ENCODE measurements at places on chromosomes 5 and 9. TPM values are rescaled to one million over a fixed set of nuclear protein-coding genes. Genes with fewer than 3 reads are reported as not detected.

LCN1 gene
- total RNA-seq = not detected

OMD gene
- not detected for total RNA-seq

PCDHA9 gene
- total RNA-seq = not detected

FAM221B gene
- total RNA-seq = not detected

SIT1 gene
- not detected for total RNA-seq

PLPP7 gene
- 2.2 TPM for total RNA-seq

KCNMB1 gene
- not detected for total RNA-seq

NR2F1-AS1 gene
- 1.2 TPM for total RNA-seq

PCDHA6 gene
- total RNA-seq = not detected

HTR4 gene
- total RNA-seq = not detected

LTC4S gene
- total RNA-seq = 9.1 TPM

KCNIP1 gene
- total RNA-seq = 2.0 TPM

GRCh38 chr5:67204821-67205220, 8.2 kb upstream of the CD180 start:
- no peak for DNase-seq

GRCh38 chr9:125633116-125633745, 73.8 kb downstream of the MAPKAP1 start:
- DNase-seq = no peak

- no peak for DNase-seq
Observed at GRCh38 chr5:79484731-79485130, 29.2 kb downstream of the HOMER1 start.

- no peak for DNase-seq
Observed at GRCh38 chr5:98110791-98111190, 662.7 kb upstream of the RGMB start.

GRCh38 chr5:120405923-120406322, 58.2 kb upstream of the PRR16 start:
- DNase-seq = peak; percentile 80

- DNase-seq = no peak
Observed at GRCh38 chr9:82116556-82116955, 128.0 kb downstream of the SPATA31D1 start.

GRCh38 chr5:91024206-91024605, 358.9 kb downstream of the ARRDC3 start:
- no peak for DNase-seq

- no peak for DNase-seq
Observed at GRCh38 chr9:70229026-70229425, 29.8 kb upstream of the SMC5 start.

DNA sequence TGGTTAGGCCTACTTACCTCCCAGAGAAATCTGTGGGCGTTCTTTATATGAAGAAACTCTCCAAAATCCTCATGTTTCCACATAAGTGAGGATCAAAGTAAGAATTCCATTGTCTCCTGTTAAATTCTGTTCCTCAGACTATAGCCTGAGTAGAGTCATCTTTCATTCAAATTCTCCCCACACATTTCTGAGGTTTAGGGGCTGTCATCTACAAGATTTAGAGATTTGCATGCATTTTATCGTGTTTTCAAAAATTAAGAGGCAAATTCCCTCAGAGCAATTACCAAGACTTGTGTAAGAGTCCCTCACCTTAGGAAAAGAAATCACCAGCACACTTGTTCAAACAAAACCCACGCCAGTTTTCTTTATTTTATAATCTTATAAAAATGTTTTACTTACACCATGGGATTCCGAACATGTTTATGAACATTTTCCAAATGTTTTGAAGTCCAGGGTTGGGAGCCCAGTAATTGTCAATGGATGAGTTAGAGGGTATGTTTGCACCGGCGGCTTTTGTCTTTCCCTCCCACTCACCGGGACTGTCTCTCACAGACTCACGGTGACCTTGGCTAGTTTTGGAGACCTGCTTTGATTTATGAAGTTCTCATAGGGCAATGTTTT, 367.6 kb downstream of the ENC1 start:
- DNase-seq = no peak

GRCh38 chr5:128644863-128645262, 106.8 kb upstream of the FBN2 start:
- no peak for DNase-seq

- DNase-seq = no peak
Observed at GRCh38 chr5:111776913-111777781, 20.2 kb upstream of the NREP start.

DNA sequence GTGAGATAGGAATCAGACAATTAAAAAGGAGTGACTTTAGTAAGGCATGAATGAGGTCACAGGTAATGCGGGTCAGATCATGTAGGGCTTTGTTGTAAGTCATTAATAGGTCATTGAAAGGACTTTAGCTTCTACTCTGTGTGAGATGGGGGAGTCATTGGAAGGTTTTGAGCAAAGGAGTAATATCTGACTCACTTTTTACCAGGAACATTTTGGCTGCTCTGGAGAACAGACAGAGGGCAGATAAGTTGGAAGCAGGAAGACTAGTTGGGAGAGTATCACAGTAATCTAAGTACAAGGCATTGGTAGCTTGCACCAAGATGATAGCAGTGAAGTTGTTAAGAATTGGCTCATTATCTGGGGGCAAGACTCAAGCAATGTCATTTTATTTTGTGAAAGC, 37.4 kb downstream of the KIF2A start:
- no peak for DNase-seq

GRCh38 chr9:116096046-116096445, 57.5 kb upstream of the PAPPA start:
- DNase-seq = no peak

GRCh38 chr5:135348918-135349317, 50.1 kb downstream of the MACROH2A1 start:
- DNase-seq = no peak

All from epithelial cell of proximal tubule (primary cell).